Activated CD4-positive, CD25-positive, alpha-beta regulatory T cell treated with anti-CD3 and anti-CD28 coated beads, Interleukin-2, amount 50 U/mL, for 24 hours (primary cell): ENCODE measurements at places on chromosomes 1 and 21.

- no peak for ATAC-seq
Observed at GRCh38 chr1:156468693-156469345, 31.8 kb downstream of the MEF2D start.

GRCh38 chr1:29653886-29654450 is 417.6 kb downstream of the PTPRU start:
- ATAC-seq, result no peak

- no peak for ATAC-seq
Observed at GRCh38 chr1:10031461-10031860, 1.3 kb upstream of the UBE4B start.

DNA sequence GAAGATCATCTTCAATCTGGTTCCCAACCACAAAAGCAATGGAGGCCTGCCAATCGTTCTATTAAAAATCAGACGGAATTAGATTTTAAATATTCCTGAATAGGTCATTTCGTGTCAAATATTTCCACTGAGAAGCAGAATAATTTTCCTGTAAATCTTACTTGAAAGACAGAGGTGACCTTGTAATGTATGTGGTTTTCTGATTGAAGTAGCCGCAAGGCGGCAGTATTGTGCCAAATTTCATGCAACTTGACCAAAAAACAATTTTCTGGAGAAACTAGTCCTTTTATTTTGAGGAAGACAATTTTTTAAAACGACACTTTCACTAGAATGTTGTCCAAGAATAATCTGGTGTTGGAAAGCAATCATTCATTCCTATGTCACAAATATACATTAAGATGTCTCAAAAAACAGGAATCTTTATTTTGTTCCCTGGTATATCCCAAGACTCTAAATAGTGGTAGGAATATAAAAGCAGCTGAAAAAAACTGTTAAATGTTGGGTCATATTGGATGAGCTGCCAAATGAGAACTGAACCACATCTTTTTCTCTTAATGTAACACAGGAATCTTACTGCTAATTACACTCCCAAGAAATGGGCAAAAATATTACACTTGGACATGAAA is 33.6 kb downstream of the SPAG17 start:
- ATAC-seq, result no peak

GRCh38 chr1:198590454-198590853 is 48.4 kb upstream of the PTPRC start:
- no peak for ATAC-seq

- no peak for ATAC-seq
Observed at GRCh38 chr1:143680304-143680703, 291.5 kb downstream of the FAM72C start.

GRCh38 chr1:172476218-172476811 is 32.4 kb upstream of the PIGC start:
- ATAC-seq, result no peak

- ATAC-seq, result no peak
Observed at GRCh38 chr1:177126267-177126666, 38.2 kb downstream of the ASTN1 start.

DNA sequence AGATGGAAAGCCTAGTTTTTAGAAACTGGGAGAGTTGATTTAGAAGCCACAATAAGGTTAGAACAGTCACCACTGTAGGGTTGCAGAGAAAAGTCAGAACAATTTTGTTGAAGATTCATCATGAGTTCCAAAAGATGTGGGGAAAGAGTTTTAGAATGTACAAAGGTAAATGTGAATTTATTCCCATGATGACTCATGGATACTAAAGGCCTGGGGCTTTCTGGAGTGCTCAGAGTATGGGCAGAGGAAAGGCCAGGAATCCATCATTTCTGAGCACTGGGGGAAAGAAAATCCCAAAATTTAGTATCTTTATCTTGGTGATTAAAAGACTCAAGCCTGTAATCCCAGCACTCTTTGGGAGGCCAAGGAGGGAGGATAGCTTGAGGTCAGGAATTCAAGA is 17.8 kb downstream of the YBX1 start:
- no peak for ATAC-seq

DNA sequence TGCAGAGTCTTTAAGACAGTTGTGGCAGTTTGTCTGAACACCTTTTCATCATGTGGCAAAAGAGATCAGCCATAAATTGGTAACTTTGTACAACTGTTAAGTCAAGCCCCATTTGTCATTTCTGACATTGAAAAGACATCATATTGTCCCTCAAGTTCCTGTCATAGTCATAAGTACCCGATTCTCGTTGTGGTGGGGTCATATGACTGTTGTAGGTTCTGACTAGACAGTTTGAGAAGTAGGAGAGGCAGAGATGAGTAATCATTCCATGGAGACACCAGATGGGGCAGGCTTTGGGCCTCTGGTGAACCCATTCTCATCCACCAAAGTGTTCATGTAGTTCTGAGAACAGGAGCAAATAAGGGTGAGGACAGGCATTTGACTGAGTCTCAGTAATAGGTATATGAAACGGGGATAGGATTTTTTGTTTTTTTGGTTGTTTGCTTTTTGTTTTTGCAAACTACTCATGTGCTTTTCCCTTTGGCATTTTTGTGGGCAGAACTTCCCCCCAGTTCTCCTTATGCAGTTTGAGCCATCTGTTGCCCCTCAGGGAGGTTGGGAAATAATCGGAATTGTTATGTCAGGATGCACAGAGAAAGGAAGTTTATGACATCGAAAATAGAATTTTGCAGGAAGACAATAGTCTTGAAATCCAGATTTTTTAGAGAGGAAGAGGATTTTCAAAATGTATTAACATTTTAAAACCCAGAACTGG is 86.9 kb upstream of the KCNE2 start:
- peak; percentile 95 for ATAC-seq

GRCh38 chr1:90833466-90834110 is 116.5 kb upstream of the BARHL2 start:
- no peak for ATAC-seq

DNA sequence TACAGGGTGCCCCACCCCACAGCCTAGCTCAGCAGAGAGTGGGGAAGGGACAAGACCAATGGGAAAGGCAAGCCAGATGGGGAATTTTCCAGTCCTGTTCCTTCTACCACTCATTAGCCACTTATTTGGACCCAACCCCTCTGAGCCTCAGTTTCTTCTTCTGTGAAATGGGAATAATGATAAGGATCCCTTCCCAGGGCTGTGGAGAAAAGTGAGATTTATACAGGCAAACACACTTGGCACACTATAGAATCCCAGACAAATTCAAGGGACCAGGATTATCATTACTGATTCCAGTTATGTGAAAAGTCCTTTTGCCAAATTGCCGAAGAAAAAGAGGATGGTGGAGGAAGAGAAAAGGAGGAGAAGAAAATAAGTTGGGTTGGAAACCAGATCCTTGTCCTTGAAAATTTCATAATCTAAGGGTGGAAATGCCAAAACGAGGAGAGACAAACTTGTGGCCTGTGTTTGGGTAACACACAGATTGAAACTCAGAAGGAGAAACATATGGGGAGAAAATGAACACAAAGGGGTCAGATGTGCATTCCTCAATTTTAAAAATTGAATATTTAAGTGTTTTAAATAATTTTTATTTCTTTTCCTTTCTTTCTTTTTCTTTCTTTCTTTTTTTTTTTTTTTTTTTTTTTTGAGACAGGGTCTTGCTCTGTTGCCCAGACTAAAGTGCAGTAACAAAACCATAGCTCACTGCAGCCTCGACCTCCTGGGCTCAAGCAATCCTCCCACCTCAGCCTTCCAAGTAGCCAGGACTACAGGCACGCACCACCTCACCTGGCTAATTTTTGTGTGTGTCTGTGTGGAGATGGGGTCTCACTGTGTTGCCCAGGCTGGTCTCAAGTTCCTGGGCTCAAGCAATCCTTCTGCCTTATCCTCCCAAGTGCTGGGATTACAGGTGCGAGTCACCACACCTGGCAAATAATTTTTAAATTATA is 9.6 kb downstream of the CAPN2 start:
- no peak for ATAC-seq

GRCh38 chr1:50106095-50106761 is 2.5 kb upstream of the ELAVL4 start:
- no peak for ATAC-seq

- no peak for ATAC-seq
Observed at GRCh38 chr1:86500714-86501113, 32.0 kb downstream of the CLCA1 start.

DNA sequence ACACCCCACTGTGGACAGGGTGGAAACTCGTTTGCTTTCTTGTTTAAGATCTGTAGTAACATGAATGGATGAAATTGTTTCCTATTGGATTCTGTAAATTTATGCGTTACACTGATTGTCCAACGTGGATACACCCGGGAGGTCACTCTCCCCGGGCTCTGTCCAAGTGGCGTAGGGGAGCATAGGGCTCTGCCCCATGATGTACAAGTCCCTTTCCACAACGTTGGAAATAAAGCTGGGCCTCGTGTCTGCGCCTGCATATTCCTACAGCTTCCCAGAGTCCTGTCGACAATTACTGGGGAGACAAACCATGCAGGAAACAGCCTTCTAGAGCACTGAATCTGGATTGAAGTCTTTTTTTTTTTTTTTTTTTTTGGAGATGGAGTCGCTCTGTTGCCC is 1.4 kb downstream of the RCC1 start:
- no peak for ATAC-seq

DNA sequence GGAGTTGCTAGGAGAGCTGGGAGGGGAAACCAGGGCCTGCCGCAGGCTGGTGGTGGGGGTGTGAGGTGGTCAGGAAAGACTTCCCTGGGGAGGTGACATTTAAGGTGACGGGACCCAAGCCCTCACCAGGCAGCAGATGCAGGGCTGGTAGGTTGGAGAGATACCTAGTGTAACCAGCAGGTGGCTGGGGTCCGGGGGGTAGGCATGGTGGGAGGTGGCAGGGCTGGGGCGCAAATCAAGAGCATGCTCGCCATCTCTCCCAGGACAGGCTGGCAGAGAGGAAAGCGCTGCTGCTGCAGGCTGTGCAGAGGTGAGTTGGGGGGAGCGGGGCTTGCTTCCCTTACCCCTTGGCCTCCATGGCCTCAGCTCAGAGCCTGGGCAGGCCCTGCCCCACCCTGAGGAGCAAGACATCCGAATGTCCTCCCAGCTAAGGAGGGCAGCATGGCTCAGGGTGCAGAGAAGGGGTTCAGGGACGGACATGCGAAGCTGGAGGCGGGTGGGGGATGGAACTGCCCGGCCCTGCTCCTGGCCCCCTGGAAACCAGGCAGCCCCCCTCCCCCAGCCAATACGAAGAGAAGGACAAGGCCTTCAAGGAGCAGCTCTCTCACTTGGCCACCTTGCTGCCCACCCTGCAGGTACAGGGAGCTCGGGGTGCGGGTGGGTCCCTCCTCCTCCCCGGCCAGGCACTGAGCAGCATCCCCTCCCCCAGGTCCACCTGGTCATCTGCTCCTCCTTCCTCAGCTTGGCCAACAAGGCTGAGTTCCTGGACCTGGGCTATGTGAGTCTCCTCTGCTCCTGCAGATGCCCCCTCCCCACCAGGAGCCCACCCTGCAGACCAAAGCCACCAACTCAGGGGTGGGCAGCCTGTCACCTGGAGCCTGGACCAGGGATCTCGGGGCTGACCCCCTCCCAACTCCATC is 4.0 kb downstream of the RNF207 start:
- peak; percentile 18 for ATAC-seq

DNA sequence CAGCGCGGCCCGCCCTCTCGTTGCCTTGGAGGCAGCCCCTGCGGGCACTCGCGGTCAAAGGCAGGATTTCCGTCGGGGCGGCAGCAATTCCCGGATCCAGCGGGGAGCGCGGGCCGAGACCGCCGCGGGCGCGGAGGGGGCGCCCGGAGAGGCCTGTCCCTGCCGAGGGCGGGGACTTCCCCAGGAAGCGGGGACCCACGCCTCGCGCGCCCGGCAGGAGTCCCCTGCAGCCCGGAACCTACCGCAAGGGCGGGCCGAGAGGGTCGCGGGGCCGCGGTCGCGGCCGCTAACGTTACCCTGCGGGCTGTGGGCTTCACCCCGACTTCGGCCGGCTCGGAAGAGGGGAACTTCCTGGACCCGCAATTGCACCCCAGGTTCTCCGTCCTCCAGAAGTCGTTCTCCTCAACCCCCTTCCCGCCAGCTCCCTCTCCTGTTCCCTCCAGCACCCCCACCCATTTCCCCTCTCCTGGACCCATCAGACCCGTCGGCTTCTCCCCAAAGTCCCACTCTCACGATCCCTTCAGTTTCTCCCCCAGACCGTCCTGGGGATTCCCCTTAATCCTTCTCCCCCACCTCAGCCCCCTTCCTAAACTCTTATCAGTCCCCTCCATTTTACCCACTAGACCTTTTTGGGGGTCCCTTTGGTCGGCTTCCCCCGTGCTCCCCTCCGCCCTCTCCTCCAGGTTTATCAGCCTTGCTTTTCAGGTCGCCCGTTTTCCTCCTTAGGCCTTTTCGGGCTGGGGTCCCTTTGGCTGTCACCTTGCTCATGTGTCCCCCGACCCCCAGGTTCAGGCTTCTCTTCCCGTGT is 604 bp downstream of the FGR start:
- ATAC-seq, result no peak

- no peak for ATAC-seq
Observed at GRCh38 chr1:245751116-245751515, 596.3 kb downstream of the KIF26B start.

DNA sequence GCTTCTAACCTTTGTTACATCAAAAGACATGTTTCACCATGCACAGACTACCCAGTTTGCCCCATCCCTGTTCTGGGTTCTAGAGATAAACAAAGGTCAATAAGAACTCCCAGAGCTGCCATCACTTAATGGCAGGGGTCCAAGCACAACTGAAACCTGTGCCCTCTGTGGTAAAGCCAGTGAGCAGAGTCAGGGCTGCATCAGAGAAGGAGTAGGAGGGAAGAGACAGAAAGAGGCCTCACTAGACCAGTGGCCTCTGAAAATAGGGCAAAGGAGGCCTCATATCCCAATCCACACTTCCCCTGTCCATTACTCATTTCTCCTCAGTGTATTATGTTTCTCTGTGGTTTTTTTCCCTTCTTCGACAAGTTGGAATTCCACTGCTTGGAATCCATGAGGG is 10.2 kb downstream of the ATP1A2 start:
- no peak for ATAC-seq

DNA sequence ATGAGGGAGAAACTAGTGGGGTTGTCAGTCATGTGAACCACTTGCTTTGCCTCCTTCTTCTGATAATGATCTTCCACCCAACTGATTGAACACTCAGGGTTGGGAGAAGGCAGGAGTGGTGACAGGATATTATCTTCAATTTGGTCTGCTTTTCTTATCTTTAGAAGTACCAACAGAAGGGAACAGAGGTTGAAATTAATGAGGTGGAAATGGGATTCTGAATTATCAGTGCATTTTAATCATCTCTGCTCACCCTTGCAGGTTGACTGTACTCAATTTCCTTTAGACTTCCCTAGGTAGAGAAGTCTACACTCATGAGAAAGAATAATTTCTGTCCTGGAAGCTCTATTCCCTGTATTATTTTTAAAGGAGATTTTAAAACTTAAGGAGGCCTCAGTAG is 19.9 kb upstream of the PTPN14 start:
- no peak for ATAC-seq

GRCh38 chr1:181676269-181676668 is 193.0 kb downstream of the CACNA1E start:
- ATAC-seq, result no peak

- ATAC-seq, result peak; percentile 40
Observed at GRCh38 chr1:151458802-151459330, 428 bp downstream of the POGZ start.

DNA sequence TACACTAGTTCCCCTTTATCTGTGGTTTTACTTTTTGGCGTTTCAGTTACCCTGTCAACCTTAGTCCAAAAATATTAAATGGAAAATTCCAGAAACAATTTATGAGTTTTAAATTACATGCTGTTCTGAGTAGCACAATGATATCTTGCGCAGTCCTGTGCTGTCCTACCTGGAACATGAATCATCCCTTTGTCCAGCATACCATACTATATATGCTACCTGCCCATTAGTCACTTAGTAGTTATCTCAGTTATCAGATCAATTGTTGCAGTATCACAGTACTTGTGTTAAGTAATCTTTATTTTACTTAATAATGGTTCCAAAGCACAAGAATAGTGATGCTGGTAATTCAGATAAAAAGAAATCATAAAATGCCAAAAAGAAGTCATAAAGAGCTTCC is 52.7 kb downstream of the AGBL4 start:
- ATAC-seq, result no peak
